ENCODE measurements at places on chromosomes 5 and 9.

- DNase-seq = no peak
Observed at GRCh38 chr9:92680166-92681119, 10.5 kb upstream of the IPPK start.

DNA sequence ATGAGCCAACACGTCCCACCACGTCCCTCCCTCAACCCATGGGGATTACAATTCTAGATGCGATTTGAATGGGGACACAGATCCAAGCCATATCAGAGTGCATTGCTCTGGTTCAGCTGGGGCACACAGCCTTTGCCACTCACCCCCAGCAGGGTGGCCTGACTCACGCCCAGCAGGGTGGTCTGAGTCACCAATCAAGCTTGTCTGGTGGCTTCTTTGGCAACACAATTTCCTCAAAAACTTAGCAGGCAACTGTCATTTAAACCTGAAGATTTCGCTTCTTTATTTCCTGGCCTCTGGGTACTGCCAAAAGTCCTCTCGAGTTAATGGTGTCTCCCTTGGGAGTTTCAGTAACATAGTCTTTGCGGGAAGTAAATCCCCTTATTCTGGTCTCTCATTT, 16.3 kb upstream of the SEMA5A start:
- DNase-seq = no peak

GRCh38 chr9:131112374-131113154, 12.8 kb upstream of the NUP214 start:
- no peak for DNase-seq

GRCh38 chr5:154479160-154479943, 1.3 kb upstream of the HAND1 start:
- DNase-seq = no peak

- no peak for DNase-seq
Observed at GRCh38 chr9:18675973-18676372, 202.0 kb downstream of the ADAMTSL1 start.

GRCh38 chr5:51033215-51033614, 350.0 kb upstream of the ISL1 start:
- DNase-seq = no peak

GRCh38 chr9:36845844-36846243, 188.2 kb downstream of the PAX5 start:
- no peak for DNase-seq

DNA sequence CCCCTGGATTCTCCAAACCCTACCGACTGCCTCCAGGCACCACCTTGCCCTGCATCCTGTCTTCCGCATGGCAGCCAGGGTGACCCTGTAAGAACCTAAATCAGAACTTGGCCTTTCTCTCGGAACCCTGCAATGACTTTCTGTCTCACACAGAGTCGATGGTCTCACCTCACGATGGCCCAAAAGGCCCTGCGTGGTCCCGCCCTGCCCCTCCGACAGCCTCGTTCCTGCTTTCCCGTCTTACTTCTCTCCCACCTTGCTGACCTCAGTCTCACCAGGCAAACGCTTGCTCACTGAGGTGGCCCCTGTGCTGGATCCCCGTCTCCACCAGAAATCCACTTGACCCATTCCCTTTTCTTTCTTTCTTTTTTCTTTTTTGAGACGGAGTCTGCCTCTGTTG, 142.7 kb upstream of the PHYKPL start:
- DNase-seq = no peak

GRCh38 chr9:33404788-33405362, 2.5 kb upstream of the AQP7 start:
- no peak for DNase-seq

- no peak for DNase-seq
Observed at GRCh38 chr5:146340260-146341081, 1.8 kb downstream of the POU4F3 start.

DNA sequence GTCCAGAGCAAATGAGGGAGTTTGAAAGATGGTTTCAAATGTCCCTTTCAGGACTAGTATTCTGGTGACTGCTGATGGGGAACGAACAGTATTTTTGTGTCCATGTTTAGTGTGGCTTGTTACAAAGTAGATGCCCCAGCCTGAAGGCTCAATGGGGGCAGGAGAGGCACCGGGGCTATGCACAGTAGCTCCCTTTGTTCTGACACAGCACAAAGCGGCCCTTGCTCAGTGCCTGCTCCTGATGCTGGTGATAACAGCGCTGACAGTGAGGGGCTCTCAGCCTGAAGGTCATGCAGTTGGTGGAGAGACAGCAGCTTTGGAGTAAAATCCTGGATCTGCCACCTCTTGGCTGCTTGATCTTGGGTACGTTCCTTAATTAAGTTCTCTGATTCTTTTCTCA, 188.9 kb downstream of the SLIT3 start:
- DNase-seq = no peak

DNA sequence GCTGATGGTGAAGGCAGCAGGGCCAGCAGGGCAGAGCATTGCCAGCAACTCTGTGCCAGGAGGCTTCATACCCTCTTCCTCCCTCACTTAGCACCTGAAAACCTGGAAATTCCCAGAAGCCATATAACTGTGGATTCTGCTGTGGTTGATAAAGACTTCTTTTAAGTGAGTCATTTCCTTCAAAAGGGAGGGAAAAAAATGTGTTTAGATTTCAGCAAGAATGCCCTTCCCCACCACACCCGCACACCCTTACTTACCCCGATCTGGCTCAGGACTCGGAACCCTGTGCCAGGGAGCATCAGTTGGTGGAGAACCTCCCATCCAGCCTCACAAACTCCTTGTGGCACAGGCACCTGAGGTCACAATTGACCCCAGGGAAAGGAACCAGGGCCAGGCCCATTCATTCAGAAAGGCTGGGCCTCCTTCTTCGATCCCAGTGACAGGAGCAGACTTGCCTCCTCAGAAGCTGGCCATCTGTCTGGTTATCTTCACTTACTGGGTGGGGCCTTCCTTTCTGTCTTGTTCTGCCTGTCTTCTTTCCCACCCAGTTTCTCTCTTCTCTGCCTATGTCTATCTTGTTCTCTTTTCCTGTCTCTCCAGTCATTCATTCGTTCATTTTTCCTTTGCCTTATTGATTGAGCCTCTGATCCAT, 62.6 kb downstream of the PLAC8L1 start:
- DNase-seq = no peak

DNA sequence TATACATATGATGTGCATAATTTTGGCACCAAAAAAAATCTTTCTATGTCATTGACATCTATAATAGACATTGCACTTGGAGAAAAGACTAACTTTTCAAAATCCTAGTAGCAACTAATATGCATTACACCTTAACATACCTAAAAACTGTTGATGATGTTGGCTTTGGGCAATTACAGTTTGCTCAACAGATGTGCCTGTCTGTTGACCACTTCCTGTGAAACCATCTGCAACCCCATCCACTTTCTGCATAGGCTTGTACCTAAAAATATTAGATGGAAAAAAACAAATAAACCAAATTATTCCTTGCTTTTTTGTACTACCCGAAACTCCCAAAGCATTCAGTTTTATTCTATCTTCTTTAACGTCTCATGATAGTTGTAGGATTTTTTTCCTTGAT, 248.6 kb downstream of the RFX3 start:
- DNase-seq = no peak

- DNase-seq = no peak
Observed at GRCh38 chr9:12922224-12922866, 147.5 kb downstream of the LURAP1L start.

GRCh38 chr9:131987232-131987631, 92.4 kb downstream of the MED27 start:
- no peak for DNase-seq

DNA sequence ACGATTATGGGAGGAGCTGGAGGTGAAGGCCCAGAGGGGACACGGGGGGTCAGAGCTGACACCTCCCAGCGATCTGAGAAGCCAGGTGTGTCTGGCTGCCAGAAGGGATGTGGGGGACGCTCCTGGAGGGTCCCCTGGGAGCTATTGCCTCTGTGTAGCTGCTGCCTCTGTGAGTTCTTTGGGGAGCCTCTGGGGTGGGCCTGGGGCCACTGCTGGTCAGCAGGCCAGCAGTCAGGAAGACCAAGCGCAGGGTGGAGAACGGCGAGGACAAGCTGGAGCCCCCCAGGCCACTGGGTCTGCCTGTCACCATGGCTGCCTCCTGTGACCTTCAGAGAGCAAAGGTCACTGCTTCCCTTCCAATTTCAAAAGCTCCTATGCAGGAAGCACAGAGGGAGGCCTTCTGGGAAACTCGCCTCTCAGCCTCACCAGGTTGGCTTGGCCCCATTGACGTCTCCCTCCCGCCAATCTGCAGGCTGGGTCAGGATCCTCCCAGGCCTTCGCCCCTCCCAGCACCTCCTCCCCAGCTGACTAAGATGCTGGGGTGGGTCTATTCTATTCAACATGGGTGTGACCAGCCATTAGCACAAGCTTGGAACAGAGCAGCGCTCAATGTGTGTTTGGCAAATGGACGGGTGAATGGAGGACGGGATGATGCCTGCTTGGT, 126.4 kb downstream of the GAPVD1 start:
- DNase-seq = no peak

DNA sequence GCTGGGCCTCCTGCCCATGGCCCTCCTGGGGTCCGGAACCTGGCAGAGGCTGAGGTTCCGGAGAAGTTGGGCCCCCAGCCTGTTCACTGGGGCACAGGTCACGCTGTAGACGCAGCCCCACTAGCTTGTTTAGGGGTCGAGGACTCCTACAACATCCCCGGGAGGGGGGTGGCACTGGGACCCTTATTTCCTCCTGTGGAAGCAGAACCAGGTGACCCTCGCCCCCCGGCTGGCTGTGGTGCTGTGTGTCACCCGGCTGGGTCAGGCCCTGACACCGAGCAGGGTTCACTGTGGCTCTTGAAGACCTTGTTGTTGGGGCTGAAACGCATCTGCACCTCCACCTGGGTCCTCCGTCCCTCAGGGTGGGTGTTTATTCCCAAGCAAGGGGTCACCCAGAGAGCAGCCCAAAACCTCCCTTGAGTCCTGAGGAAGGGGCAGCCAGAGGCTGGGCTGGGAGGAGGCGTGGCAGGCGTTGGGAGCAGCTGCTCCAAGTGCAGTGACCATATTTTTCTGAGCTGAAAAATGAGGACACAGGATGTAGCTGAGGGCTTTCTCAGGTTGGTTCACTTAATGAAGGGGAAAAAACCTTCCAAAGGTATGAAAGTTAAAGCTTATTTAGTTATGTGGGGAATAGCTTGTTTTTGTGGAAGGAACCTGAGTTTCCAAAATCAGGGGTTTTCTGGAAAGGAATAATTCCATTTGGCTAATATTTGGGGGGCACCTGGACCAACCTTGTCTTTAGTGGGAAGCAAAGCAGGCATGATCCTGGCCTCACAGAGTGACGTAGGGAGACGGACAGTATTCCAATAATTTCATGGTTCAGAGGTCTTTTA, 164.7 kb upstream of the IER5L start:
- DNase-seq = no peak

DNA sequence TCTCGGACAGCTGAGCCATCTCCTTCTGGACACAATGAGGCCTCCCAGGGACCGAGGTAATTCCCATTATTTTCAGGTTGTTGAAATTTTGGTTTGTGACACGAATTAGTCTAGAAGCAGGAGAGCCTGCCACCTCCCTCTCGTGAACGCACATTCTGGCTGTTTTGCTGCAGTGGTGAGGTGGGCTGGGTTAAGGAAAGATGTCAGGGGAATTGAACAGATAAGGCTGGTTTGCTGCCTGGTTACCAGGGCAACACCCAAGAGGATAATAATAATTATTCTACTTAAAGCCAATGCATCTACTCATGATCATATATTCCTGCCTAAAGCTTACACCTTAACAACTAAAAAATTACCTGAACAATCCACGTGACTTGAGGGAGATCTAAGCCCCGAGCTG, 38.1 kb downstream of the DDX31 start:
- no peak for DNase-seq

DNA sequence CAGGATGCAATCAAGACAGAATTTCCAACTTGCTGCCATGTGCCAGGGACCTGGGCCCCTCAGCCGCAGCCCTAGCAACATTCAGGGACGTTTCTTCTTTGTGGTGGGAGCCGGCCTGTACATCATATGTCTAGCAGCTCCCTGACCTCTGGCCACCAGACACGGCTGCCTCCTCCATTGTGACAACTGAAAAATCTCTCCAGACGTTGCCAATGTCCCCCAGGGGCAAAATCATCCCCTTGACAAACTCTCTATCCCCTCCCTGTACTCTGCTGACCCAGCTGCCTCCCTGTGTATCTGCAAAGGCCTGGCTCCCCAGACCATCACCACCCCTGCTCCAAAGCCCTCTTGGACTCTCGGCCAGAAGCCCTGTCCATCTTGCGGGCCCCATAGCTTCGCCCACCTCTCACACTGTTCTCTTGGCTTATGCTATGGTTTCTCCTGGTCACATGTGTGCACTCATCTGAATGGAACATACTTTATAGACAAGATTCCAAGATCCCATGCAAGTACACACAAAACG, 40.8 kb downstream of the BICD2 start:
- no peak for DNase-seq

DNA sequence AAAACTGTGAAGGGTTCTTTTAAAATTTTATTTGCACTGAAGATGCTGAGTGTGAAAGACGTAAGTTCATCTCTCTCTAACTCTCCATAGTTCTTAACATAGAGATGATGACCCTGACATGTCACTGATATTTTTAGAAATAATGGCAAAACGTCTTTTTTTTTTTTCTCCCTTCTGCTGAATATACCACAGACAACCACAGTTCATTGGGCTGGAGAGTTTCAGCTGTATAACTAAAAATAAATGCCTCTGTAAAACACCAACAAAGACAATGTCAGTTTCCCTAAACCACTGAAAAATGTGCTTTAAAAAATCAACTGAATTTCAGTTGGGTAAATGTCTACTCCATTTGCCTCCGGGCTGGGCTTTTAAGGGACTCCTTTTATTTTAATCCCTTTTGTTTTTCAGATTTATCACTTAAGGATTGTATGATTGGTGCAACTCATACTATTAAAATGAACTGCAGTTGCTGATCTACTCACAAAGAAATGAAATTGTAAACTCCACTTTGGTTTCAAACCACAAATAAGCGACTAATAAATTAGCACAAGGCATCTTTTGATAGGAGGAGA, 830.9 kb upstream of the WWC1 start:
- DNase-seq = no peak

DNA sequence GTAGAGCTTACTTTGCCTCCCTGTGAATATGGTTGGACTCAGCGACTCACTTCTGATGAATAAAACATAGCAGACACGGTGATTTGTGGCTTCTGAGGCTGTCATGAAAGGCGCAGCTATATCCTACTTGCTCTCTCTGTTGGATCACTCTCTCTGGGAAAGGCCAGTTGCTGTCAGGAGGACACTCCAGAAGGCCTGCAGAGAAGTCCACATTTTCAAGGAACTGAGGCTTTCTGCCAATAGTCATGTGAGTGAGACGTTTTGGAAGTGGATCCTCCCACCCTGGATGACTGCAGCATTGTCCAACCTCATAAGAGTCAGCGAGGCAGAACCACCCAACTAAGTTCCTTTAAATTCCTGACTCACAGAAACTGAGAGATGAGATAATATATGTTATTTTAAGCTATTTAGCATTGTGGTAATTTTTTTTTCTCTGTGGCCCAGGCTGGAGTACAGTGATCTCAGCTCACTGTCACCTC, 156.0 kb upstream of the MAST4 start:
- DNase-seq = no peak
